ENCODE measurements at places on chromosomes 6 and 20.

DNA sequence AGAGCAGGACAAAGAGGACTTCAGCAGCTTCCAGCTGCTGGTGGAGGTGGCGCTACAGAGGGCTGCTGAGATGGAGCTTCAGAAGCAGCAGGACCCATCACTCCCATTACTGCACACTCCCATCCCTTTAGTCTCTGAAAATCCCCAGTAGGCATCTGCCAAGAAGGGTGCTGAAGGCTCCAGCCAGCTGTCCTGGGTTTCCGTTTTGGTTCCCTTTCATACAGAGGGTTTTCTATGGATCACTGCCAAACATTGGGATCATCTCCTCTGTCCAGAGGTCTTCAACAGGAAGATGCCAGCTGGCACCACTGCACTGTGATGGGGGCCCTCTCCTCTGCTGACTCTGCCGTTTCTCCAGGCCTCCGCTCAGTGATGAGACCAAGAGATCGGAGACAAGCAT, 14.3 kb upstream of the RAB5IF start:
- DNase-seq = peak; percentile 12

GRCh38 chr20:32072168-32072750, 20.2 kb downstream of the HCK start:
- DNase-seq = no peak

- DNase-seq = no peak
Measured at GRCh38 chr6:150269130-150269856, 99.5 kb upstream of the IYD start.

GRCh38 chr6:88629838-88630494, 333.5 kb downstream of the RNGTT start:
- DNase-seq = peak; percentile 3

DNA sequence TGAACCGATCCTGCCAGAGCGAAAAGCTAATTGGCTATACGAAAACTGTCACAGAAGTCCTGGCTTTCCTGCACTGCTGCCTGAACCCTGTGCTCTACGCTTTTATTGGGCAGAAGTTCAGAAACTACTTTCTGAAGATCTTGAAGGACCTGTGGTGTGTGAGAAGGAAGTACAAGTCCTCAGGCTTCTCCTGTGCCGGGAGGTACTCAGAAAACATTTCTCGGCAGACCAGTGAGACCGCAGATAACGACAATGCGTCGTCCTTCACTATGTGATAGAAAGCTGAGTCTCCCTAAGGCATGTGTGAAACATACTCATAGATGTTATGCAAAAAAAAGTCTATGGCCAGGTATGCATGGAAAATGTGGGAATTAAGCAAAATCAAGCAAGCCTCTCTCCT, 14.2 kb downstream of the CCR6 start:
- no peak for DNase-seq

- DNase-seq = no peak
Measured at GRCh38 chr6:4030669-4031068, 48.3 kb downstream of the FAM217A start.
